Lower leg skin (tissue), 4 donors: ENCODE measurements at places on chromosomes 1 and 21. TPM values are rescaled to one million over a fixed set of nuclear protein-coding genes. Genes with fewer than 3 reads are reported as not detected.

The DDAH1 gene
- total RNA-seq: 8.3 TPM

The CTSS gene
- total RNA-seq: 11.4 TPM

The HMCN1 gene
- total RNA-seq: 8.1 TPM

The PRELP gene
- 16.2 TPM for total RNA-seq

The POGZ gene
- 71.8 TPM for total RNA-seq

The PCP4L1 gene
- 4.7 TPM for total RNA-seq

The SYNJ1 gene
- total RNA-seq: 5.9 TPM

The CLCA2 gene
- 119 TPM for total RNA-seq

The SMYD3 gene
- 8.4 TPM for total RNA-seq

The RGSL1 gene
- total RNA-seq: not detected

The RIPPLY3 gene
- total RNA-seq: not detected

The KPRP gene
- 231 TPM for total RNA-seq

The CELA3B gene
- not detected for total RNA-seq

The DDI2 gene
- 23.7 TPM for total RNA-seq

The HCRTR1 gene
- not detected for total RNA-seq

The RSPO1 gene
- 3.2 TPM for total RNA-seq

The DIPK1A gene
- total RNA-seq: 7.4 TPM

The TTC39A gene
- total RNA-seq: 12.2 TPM

The TFF1 gene
- not detected for total RNA-seq

The A3GALT2 gene
- not detected for total RNA-seq

The E2F2 gene
- 12.1 TPM for total RNA-seq

The PCP4 gene
- total RNA-seq: 1.2 TPM

The LRIF1 gene
- 9.0 TPM for total RNA-seq

The ACTL8 gene
- not detected for total RNA-seq

The CLEC20A gene
- total RNA-seq: not detected

The CASZ1 gene
- 158 TPM for total RNA-seq

The SOX13 gene
- 7.2 TPM for total RNA-seq

The TLR5 gene
- total RNA-seq: 1.6 TPM

The UTS2 gene
- not detected for total RNA-seq

The FAM110D gene
- total RNA-seq: 9.1 TPM

The RNF186 gene
- total RNA-seq: not detected

The TIE1 gene
- 9.3 TPM for total RNA-seq

The GPR61 gene
- not detected for total RNA-seq

The RUNX1 gene
- total RNA-seq: 25.5 TPM

The S1PR1 gene
- total RNA-seq: 33.0 TPM

The GPR52 gene
- 0.25 TPM for total RNA-seq

The TRIM67 gene
- 0.29 TPM for total RNA-seq

The SNX7 gene
- total RNA-seq: 14.0 TPM

The SPRR5 gene
- total RNA-seq: 82.5 TPM

The EDN2 gene
- total RNA-seq: 1.2 TPM

The TRNP1 gene
- total RNA-seq: 14.9 TPM

The FAM177B gene
- not detected for total RNA-seq

The REN gene
- 0.26 TPM for total RNA-seq

The GPR37L1 gene
- total RNA-seq: not detected

The PEAR1 gene
- 6.2 TPM for total RNA-seq

The ABCB10 gene
- total RNA-seq: 11.4 TPM

The LRRC8B gene
- 13.6 TPM for total RNA-seq

The GJA9 gene
- total RNA-seq: 0.89 TPM

The GRIK3 gene
- 0.34 TPM for total RNA-seq

The OR2L3 gene
- not detected for total RNA-seq

The CFHR5 gene
- not detected for total RNA-seq

The LRRC38 gene
- total RNA-seq: 3.0 TPM
